ENCODE measurements at places on chromosomes 1 and 21. TPM values are rescaled to one million over a fixed set of nuclear protein-coding genes. Genes with fewer than 3 reads are reported as not detected.

The KIF2C gene
- total RNA-seq: 15.5 TPM

The LCE2C gene
- total RNA-seq: not detected

The ATP8B2 gene
- 58.7 TPM for total RNA-seq

The FCMR gene
- 0.05 TPM for total RNA-seq

The CELA2B gene
- total RNA-seq: not detected

The SPSB1 gene
- total RNA-seq: 34.7 TPM
